ENCODE measurements at places on chromosomes 5 and 9.
A peak's percentile ranks its signal among the peaks of the same experiment; 100 is the strongest.

GRCh38 chr9:123832858-123833650, 96.9 kb downstream of the DENND1A start:
- no peak for DNase-seq

DNA sequence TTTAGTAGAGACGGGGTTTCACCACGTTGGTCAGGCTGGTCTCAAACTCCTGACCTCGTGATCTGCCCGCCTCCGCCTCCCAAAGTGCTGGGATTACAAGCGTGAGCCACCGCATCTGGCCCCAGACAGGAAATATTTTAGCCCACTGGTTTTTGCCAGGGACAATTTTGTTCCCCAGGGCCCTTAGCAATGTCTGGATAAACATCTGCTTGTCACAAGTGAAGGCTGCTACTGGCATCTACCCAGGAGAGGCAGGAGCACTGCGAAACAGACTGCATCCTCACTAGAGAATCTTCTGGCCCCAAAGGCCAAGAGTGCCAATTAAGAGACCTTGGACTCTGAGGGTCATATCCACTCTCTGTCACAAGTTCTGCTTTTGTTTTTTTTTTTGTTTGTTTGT, 2.4 kb upstream of the TPRN start:
- DNase-seq = no peak

- no peak for DNase-seq
Observed at GRCh38 chr5:82259172-82259800, 18.9 kb downstream of the RPS23 start.

DNA sequence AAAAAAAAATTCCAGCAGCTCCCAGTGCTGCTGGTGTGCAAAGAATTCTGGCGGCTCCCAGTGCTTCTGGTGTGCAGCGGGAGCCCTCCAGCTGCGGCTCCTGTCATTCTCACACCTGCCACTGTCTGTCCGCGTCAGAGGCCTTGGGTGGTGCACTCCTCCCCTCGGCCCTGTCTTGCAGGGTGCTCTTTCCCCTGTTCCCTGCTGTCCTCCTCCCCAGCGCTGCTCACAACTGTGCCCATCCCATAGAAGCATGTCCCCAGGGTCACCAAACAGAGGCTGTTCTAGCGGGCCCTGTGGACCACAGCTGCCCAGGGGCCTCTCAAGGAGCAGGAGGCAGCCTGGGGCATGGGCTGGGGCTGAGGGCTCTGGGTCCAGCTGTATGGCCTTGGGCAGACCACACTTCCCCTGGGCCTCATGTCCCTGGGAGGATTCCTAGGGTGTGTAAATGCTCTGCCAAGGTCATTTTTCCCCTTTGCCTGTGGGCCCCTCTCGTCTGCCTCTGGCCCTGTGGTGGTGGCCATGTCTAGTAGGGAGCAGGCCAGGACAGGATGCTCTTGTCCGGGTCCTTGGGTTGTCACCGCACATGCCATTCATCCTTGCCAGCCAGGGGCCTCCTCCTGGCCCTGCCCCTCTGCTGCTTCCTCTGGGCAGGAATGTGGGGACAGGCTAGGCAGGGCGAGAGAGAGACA, 68.2 kb downstream of the PHF2 start:
- DNase-seq = no peak

DNA sequence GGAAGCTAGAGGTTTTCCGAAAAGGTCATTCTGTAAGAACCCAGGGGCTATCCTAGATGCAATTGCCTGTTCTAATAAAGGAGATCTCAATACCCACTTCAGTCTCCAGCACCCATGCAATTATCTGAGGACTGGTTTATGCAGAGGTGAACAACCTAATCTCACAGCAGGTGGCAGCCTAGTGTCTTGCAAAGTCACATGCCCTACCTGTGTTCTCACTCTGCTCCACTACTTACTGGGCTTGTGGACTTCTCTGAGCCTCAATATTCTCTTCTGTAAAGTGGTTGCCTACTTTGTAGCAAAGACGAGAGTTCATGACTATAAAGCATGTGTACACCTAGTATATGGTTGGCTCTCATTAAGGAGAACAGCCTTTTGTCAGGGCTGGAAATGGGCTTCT, 21.0 kb upstream of the ALDH1B1 start:
- no peak for DNase-seq

GRCh38 chr9:117074784-117075520, 339.9 kb downstream of the ASTN2 start:
- DNase-seq = no peak

GRCh38 chr5:50666261-50667022, at the start of gene PARP8:
PARP8 (plus strand) TSS chr5:50666637; CDS start chr5:50667096, 459 bp downstream.
- peak; percentile 27 for DNase-seq

- DNase-seq = no peak
Observed at GRCh38 chr5:181042036-181042713, 2.1 kb downstream of the BTNL9 start.

- DNase-seq = peak; percentile 67
Observed at GRCh38 chr9:127608104-127608966, 3.7 kb upstream of the STXBP1 start.

DNA sequence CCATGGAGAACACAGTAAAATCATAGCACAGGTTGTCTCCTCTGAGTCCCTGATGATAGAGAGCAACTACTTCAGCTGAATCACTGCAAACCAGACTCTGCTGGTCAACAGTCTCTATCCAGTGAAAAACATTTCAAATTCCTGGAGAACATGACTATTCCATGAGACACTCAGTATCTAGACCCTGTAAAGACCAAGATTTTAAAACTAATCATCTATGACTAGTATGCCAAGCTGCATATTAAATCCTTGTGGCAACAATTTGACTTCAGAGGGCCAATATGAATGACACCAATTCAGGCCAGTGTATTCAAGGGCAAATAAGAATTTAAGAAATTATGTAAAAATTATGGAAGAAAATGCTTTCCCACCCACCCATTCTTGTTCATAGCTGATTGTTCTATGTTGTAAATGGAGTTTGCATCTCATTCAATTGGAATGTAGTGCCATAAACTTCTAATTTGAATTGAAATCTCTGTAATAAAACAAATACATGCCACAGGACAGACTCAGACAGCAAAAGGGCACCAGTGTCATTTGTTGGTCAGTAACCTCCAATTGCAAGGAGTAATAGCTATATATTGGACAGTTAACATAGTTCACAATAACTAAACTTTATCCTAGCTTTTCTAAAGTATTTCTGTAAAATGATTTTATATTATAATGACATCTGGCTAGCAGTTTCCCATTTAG, 80.1 kb upstream of the LPAR1 start:
- no peak for DNase-seq

DNA sequence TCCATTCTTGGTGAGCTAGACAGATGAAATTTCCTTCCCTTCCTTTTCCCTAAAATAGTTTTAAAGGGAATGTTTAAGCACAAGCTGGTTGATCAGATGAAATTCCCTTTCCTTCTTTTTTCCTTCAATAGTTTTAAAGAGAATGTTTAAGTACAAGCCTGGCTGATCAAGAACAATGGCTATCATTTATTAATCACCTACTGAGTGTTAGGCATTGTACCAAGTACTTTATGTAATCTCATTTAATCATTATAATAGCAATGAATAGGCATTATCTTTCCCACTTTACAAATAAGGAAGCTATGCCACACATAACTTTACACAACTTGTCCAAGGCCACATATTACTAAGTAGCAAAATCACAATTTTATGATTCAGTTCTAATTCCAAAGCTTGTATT, 152.0 kb upstream of the ACOT12 start:
- no peak for DNase-seq

GRCh38 chr5:113242481-113243348, 192.1 kb downstream of the TSSK1B start:
- no peak for DNase-seq

DNA sequence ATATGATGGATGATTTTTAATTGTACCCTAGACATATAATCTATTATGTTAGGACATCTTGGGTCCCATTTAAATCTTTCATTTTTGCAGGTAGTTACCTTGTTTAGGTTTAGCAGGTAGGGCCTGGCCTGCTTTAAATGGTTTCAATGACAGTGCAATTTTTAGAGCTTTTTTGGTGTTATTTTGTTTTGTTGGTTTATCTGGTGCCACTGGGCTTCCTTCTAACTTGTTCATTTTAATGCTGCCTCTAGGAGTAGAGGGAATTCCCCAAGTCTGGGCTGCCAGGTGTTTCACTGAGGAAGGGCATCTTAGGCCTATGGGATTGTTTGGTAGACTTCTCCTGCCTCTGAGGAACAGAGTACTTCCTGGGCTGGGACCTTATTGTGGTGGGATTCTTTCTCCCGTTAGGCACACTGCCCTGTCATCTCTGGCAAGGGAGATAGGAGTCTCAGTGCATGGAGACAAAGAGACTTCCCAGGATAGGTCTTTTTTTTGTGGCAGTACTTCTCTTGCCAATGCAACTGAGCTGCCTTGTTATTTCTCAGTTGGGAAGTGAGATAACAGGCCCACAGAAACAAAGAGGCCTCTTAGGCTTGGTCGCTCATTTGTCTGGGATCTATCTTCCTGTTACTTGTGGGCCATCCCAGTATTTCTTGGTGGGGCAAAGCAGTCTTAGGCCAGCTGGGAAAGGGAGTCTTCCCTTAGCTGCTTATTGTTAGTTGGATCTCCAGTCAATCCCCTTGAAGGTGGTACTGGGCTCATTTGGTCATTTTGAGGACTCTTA, 282.9 kb downstream of the FER start:
- no peak for DNase-seq

DNA sequence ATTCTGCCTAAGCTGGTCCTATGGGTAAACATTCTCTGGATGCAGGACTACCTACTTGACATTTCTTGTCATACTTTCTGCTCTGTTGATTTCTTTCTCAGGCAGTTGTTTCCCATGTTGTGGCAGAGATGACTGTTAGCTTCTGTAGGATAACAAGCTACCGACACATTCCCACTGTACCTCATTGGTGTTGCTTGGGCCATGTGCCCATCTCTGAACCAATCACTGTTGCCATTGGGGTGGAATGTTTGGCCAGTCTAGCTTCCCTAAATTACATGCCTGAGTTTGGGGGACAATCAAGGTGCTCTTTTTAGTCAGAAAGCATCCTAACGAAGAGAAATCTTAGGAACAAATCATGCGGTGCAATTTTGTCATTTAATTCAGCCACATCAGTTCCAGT, 212.0 kb downstream of the KDM4C start:
- DNase-seq = no peak

DNA sequence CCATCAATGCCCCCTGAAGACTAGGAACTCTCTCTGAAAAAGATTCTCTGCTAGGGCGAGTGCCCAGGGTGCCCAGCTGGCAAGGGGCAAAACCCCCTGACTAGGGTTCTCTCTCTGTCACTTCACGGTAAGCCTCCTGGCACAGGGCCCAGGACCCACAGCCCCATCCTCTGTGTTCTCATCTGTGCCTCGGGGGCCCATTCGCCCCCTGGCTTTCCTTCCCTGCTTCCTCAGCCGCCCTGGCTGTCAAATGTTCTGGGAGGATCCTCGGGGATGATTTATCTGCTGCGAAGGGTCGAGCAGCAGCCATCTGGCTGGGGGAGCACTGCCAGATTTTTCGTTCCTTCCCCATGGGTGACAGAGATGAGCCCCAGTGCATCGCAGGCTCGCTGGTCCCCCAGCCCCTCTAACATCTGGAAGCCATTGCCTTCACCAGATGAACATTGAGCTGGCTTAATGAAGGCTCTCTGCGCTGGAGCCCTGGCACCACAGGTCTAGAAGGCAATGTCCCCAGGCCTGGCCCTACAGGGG, 24.2 kb downstream of the HMCN2 start:
- DNase-seq = no peak

DNA sequence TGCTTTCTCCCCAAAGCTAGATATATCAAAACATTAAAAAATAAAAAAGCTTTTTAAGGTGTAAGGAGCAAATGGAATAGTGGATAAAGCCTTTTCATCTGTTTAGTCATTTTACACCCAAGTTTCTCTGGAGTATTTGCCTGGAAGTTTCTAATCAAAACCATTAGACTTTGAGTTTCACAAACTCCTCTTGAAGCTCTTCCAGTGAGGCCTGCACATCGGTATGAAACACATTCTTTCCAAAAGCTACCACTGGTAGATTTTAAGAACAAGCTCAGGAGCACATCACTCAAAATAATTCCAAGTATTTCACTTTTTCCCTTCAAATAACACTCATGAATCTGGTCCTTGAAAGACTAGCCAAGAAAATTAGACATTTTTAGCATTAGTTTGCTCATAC, 5.7 kb downstream of the TRIM52 start:
- DNase-seq = no peak

- DNase-seq = no peak
Observed at GRCh38 chr5:12883395-12883794, 979.1 kb upstream of the CTNND2 start.

DNA sequence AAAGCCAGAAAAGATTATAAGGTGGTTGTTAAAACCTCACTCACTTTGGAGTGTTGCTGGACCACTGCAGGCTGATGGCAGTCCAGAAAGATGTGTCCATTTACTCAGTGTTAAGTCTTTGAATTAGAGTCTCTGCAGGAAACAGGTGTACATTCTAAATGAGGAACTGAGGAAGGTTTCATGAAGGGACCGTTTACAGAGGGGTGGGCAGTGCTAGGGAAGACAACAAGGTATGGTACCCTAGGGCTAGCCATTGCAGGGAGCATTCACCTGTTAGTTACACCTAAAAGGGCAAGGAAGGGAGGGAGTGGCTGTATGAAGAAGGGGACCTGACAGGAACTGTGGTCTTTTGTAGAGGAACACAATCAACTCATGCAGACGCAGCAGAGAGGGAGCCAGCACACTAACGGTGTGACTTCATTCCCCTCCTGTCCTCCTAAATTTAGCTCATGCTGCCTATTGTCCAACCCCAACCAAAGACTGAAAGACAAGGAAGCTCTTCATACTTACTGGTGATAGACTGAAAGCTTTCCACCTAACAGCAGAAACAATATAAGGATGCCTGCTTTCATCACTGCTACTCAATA, 32.2 kb upstream of the PAX5 start:
- DNase-seq = no peak

- DNase-seq = no peak
Observed at GRCh38 chr9:9283159-9283986, 1329.4 kb downstream of the PTPRD start.

- DNase-seq = no peak
Observed at GRCh38 chr5:25754895-25755294, 1110.1 kb upstream of the CDH10 start.

DNA sequence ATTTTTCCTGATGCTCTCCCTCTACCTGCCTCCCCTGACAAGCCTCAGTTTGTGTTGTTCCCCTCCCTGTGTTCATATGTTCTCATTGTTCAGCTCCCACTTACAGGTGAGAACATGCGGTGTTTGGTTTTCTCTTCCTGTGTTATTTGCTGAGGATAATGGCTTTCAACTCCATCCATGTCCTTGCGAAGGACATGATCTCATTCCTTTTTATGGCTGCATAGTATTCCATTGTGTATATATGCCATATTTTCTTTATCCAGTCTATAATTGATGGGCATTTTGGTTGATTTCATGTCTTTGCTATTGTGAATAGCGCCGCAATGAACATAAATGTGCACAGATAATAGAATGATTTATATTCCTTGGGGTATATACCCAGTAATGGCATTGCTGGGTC, 77.5 kb upstream of the FAM170A start:
- no peak for DNase-seq

GRCh38 chr5:106311230-106311915, 1359.4 kb downstream of the EFNA5 start:
- no peak for DNase-seq
